ENCODE measurements at places on chromosomes 7 and 10.
A peak's percentile ranks its signal among the peaks of the same experiment; 100 is the strongest.

DNA sequence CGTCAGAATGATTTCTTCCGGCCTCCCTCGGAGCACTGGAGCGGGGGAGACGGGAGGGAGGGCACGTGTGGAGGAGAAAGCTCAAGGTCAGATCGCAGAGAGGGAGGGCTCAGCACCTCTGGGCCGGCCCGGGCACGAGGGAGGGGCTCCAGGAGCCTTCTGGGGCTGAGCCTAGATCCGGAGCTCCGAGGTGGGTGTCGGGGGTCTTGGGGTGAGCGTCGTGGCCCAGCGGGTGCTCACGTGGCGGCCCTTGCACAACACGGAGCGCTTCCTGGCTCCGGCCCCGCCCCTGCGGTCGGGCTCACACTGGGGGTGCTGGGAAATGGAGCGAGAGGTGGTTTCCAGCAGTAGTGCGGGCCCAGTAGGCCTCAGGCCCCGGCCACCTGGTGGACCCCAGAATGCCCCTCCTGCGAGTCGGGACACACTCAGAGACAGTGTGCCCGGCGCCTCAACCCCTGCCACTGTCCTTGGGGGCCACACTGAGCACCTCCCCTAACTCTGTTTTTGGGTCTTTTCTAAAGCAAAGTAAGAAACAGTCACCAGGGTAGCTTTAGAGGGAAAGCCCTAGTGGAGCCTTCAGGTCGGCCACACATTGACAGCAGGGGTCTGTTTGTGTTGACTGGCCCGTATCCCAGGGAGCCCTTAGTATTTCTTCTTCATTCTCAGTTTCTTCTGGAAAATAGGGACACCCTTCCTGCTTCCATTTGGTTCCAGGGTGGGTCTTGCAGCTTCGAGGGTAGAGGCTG lies 798 bp downstream of the PPIF start:
- peak; percentile 46 for DNase-seq

GRCh38 chr10:132833421-132834111 lies 47.6 kb upstream of the NKX6-2 start:
- DNase-seq: no peak

DNA sequence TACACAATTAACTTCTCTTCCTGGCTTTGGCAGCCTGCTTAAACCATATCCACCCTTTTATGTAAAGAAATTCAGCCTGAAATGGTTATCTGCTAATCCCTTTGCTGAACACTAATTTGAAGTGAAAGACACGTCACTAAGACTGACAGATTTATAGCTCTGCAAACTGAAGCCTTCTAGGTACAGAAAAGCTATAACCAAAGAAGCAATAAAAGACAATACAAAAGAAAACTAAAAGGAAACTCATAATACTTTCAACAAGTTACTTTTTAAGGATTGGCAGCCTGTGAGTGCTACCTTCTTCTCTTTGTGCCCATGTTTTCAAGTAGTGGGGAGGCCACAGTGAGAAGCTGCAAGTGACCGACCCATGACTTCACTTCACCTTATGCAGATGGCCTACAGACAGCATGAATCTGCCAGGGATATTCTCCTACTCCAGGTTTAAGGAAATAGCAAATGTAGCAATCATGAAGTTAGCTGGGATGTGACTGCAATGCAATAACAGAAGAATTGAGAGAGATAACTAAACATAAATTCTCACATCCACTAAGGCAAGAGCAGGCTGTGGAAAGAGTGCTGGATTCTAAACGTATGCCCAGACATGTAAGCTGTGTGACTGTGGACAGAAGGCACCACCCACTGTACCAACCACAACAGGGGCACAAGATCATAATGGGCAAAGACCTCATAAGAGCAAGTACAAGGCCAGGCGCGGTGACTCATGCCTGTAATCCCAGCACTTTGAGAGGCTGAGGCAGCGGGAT lies 10.7 kb upstream of the SPOCK2 start:
- DNase-seq: no peak

DNA sequence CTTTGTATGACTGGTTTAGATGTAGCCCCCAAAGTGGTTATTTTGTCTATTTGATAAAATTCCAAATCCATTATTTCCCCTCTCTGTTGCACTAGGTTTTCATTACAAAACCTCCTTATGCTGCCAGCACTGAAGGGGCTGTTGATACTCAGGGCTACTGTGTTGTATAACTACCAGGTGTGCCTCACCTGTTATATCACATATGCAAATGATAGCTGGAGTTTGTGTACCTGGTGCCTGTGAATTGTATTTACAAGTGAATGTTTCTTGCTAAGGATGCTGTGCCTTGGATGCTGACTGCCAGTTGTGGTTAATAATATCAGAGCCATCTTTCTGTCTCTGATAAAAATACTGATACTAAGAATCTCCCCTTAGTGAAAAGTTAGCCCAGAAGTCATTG lies 84.8 kb upstream of the CCDC6 start:
- no peak for DNase-seq

GRCh38 chr10:9379183-9379582 lies 1324.7 kb downstream of the GATA3 start:
- DNase-seq: no peak

- DNase-seq: no peak
Observed at GRCh38 chr7:136870866-136871487, 2.5 kb downstream of the CHRM2 start.

GRCh38 chr10:69409176-69409495 lies 7.6 kb downstream of the TACR2 start:
- no peak for DNase-seq

- no peak for DNase-seq
Observed at GRCh38 chr10:104170610-104171254, 48.8 kb downstream of the SFR1 start.

All from stimulated activated CD8-positive, alpha-beta memory T cell treated with anti-CD3 and anti-CD28 coated beads, Interleukin-4, amount 100 ng/mL, for 4 hours (primary cell).